ENCODE measurements at places on chromosomes 12 and 14.

GRCh38 chr12:64736771-64737170 lies 22.4 kb downstream of the GNS start:
- DNase-seq, result no peak

- no peak for DNase-seq
These were observed 19.2 kb downstream of the OAS2 start for GRCh38 chr12:112997506-112997905.

DNA sequence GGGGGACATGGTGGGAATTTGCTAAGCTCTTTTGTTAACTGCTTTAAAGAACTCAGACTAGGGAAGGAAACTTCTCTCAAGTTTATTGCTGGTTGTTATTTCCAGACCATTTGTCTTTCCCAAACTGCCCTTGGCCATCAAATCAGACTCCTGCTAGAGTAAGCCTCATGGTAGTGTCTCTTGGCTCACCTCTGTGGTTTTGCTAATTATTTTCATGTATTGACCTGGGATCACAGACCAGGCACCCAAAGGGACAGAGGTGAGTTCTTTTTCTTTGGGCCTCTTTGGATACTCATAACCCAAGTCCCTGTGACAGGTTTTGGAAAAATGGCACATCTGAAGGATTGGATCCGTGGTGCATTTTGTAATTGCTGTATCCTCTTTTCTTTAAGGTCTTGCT lies 11.2 kb downstream of the ETV6 start:
- no peak for DNase-seq

- DNase-seq, result no peak
These were observed 19.0 kb upstream of the RAB3IP start for GRCh38 chr12:69719336-69720316.

GRCh38 chr12:132453361-132454192 lies 36.4 kb upstream of the FBRSL1 start:
- DNase-seq, result no peak

GRCh38 chr14:89266754-89267153 lies 150.3 kb downstream of the FOXN3 start:
- no peak for DNase-seq

DNA sequence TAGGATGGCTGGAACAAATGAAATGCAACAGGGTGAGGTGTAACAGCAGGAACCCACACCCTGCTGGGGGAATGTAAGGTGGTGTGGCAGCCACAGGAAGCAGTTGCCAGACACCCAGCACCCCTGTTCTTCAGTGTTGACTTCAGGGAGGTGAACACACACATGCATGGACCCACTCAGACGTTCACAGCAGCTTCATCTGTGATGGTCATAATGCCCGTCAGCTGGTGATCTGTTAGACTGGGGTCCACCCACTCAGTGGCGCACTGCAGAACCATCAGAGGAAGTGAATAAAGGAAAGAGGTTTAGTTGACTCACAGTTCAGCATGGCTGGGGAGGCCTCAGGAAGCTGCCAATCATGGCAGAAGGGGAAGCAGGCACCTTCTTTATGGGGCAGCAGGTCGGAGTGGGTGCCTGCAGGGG lies 22.7 kb upstream of the TEX22 start:
- DNase-seq, result no peak

- DNase-seq, result no peak
These were observed 24.1 kb downstream of the DUSP16 start for GRCh38 chr12:12538535-12538934.

DNA sequence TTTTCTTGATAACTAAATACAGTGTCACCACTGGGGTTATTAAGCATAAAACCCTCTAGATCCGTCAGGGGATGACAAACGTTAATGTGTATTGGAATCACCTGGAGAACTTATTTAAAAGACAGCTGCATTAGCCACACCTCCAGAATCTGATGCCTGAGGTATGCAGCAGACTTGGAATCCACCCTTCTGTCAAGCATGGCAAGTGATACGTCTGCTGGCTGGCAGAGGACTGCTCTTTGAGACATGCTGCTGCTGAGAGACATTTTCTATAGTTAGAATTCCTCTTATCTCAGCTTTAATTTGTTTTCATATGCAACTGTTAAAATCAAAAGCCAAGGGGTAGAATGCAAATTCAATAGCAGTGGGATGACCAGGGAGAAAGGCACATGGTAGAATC lies 496.3 kb downstream of the NELL2 start:
- no peak for DNase-seq

DNA sequence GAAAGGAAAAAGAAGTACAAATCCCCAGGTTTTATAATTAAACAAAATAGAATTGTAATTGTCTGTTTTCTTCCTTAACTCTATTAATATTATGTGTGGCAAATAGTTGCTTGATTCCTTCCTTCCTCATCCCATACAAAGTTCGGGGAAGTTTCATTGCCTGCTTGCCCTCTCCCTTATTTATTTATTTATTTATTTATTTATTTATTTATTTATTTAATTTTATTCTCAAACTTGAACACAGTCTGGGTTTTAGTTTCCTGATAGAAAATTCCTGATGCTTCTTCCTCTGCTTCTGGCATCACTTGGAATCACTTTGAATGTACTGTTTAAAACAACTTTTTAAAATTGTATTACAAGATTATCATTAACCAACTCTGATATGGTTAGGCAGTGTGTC lies 145.8 kb upstream of the SOX5 start:
- DNase-seq, result no peak

DNA sequence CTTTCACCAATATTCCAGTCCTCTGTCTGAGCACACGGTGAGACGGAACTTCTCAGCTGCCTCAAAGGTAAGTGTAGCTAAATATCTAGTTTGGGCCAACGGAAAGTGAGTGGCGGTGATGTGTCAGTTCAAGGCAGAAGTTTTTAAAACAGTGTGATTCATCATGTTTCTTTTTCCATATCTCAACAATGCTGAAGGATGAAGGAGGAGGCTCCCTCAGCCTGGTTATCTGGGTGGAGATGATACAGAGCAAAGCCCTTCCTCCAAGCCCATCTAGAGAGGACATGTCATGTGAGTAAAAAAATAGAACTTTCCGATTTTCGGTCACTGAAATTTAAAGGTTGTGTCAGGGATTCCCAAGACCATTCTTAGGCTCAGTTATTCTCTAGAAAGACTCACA lies 13.1 kb upstream of the ANP32D start:
- no peak for DNase-seq

GRCh38 chr14:55547650-55548315 lies 32.2 kb upstream of the KTN1 start:
- DNase-seq, result no peak

GRCh38 chr12:96501908-96502307 lies 12.5 kb downstream of the CFAP54 start:
- no peak for DNase-seq

DNA sequence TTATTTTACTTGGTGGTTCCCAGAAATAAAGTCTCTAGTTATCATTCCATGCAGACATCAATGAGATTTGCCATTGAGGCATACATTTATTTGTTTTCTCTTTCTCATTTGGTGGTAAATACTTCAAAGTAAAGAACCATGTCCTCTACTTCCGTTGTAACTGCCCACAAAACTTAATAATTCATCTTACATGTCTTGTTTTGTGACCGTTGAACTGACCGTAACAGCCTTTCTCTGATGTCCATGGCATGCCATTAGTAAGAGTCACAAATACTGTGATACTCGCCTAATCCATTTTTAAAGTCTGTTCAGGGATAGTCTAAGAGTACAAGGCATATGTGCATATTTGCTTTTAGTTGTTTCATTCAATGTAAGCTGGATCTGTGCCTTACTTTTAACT lies 145.3 kb downstream of the ETV6 start:
- DNase-seq, result no peak

DNA sequence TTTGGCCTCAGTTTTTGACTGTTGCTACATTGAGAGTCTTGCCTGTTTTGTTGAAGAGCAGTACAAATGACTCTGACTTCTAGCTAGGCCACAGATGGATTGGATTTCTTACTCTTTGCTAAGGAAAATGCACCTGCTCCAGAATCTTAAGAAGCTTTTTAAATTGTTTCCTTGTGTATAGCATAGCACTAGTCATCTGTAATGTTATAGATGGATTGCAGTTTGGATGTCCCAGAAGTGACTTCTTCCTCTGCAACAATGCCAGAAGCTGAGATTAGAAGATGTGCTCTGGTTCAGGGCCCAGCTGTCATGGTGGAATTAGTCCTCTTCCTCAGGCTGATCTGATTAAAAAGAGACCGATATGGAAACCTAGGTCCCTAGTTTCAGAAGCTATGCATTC lies 67.9 kb downstream of the DAAM1 start:
- DNase-seq, result no peak

- DNase-seq, result no peak
These were observed 100.2 kb downstream of the RIMBP2 start for GRCh38 chr12:130615861-130616345.

GRCh38 chr12:109369831-109370230 lies 22.1 kb downstream of the MYO1H start:
- DNase-seq, result no peak

GRCh38 chr12:15625075-15625474 lies 164.1 kb downstream of the EPS8 start:
- no peak for DNase-seq

DNA sequence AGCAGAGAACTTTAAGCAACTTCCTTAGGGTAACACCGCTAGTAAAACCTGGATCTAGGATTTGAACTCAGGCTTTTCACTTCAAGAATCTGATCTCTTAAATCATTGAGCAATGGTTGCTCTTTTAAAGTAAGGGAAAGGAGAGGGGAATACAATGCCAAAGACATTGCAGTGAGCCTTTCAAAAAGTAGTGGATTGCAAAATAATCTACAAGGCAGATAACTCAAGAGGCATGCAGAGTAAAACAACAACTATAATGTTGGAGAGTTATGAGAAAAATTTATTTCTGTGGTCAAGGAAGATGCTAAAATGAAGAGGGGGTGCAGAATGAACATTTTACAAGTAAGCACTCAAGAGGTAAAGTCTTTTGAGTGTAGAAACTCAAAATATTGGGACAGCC lies 432.6 kb downstream of the C12orf50 start:
- no peak for DNase-seq

- DNase-seq, result no peak
These were observed 667.1 kb upstream of the FBXO33 start for GRCh38 chr14:40099316-40099715.

GRCh38 chr12:14885718-14886221 lies at the start of gene MGP:
Gene MGP (minus strand): TSS chr12:14885854. CDS start chr12:14885791, 63 bp downstream.
- DNase-seq, result no peak

- DNase-seq, result no peak
These were observed 295.2 kb upstream of the SRRM4 start for GRCh38 chr12:118685983-118686607.

- DNase-seq, result no peak
These were observed 184.7 kb upstream of the DCN start for GRCh38 chr12:91367234-91367849.

DNA sequence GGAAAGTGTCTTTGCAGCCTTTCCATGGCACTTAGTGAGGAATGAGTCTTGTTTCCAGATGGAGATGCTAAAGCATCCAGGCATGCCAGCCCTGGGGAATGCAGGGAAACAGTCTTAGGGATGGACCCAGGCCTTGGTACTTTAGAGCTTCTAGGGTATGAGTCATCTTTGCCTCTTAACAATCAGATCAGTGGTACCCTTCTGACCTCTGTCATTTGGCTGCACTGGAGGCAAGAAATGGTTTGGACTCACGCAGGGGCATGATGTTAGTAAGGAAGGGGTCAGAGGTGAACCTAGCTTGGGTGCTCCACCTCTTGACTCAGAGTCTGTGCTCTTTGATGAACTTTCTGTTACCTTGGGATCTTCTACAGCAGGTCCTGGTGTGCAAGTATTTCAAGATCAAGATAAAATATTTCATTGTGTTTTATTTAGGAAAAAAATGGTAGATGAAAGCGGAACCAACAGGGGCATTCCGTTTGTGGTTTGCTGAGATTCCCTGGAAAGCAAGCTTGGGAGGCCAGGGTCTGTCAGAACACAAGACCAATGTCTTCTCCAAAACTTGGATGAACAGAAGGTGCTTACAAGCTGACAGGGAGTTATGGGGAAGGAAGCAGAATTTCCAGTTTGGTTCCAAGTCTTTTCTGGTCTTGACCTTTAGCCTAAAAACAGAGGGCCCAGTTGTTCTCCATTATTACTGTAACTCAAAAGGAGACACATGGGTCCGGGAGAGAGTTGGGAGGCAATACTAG lies 216.2 kb downstream of the ZFP36L1 start:
- no peak for DNase-seq

- no peak for DNase-seq
These were observed 41.3 kb downstream of the SSH1 start for GRCh38 chr12:108815875-108816594.

GRCh38 chr12:7872566-7873319 lies at the start of gene SLC2A14:
Gene SLC2A14 (minus strand): TSS chr12:7872915. CDS start chr12:7869880, 3,035 bp downstream.
- DNase-seq, result no peak

GRCh38 chr12:106914796-106915634 lies 40.7 kb upstream of the TMEM263 start:
- no peak for DNase-seq

DNA sequence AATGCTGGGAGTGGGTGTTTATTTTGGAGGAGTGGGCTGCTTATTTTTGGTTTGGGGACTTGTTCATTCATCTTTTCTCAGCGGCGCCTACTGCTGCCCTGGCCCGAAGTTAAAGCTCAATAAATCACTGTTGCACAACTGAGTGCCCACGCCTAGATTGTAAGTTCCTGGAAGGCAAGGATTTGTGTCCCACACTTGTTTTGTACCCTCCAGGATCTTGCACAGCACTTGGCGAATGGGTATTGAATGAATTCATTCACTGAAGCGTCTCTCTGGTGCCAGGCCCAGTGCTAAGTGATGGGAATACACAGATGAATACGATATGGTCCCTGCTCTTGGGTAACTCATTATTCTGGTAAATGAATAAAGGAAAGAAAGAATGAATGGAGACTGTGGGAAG lies 153.3 kb upstream of the PARP11 start:
- DNase-seq, result no peak

- DNase-seq, result no peak
These were observed 60.2 kb downstream of the PRIMA1 start for GRCh38 chr14:93727917-93728650.

GRCh38 chr12:104668274-104668718 lies 211.5 kb downstream of the CHST11 start:
- DNase-seq, result no peak

DNA sequence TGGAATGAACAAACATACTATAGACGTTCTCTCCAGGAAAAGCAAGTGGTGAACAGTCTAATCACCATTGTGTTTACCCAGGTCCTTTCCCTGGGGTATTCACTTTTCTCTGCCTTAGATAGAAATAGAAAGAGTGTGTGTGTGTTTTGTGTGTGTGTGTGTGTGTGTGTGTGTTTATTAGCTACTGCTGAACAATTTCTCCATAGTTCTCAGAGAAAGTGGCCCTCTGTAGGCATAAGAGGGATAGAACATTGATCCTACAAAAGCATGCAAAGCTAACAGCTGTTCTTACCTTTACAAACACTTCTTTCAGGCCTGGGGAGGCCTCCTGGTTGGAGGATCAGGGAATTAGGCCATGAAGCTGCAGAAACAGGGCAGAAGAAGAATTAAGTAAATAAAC lies 665.7 kb upstream of the TBX3 start:
- DNase-seq, result peak; percentile 25

- DNase-seq, result no peak
These were observed 87.3 kb upstream of the RFLNA start for GRCh38 chr12:124207617-124208016.

GRCh38 chr14:30921788-30922187 lies 47.4 kb downstream of the COCH start:
- no peak for DNase-seq

Data from NCI-H187 treated with DMSO at 0.1 percent for 48 hours (cell line).